ENCODE measurements at places on chromosomes 5 and 9.

GRCh38 chr5:95148453-95148852, 136.4 kb downstream of the MCTP1 start:
- no peak for DNase-seq

GRCh38 chr5:53031695-53032096, 42.5 kb downstream of the ITGA2 start:
- no peak for DNase-seq

DNA sequence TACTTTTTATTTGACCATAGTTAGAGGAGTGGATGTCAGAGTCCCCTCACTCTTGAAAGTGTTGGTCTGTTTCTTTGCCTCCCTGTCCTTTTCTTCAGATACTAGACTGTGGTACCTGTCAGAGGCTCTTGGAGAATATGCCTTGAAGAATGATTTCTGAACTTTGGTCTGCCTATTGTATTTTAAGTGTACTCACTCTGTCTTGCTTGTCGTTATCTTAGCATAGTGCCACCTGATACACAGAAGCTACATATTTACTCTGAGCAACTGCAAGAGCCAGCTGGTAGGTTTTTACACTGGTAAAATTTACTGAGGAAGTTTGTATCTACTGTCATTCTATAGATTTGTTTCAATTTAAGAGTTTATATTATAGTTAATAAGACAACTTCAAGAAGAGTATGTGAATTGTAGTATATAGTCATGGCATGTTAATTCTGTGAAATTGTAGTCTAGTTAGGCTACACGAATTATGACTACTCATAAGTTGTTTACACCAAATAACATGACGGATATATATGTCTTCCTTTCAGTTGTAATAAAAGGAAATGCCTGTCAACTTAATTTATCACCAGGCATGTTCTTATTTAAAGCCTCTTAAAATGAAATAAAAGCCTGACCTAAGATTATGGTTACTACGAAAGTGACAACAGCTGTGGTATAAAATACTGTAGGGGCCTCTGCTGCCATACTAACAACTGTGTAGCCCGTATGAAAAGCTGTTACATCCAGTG, 201.7 kb downstream of the KDM4C start:
- DNase-seq: no peak

GRCh38 chr5:115575167-115576070, 26.9 kb downstream of the TICAM2 start:
- DNase-seq: no peak

GRCh38 chr5:143226361-143226760, 177.1 kb downstream of the NR3C1 start:
- no peak for DNase-seq

DNA sequence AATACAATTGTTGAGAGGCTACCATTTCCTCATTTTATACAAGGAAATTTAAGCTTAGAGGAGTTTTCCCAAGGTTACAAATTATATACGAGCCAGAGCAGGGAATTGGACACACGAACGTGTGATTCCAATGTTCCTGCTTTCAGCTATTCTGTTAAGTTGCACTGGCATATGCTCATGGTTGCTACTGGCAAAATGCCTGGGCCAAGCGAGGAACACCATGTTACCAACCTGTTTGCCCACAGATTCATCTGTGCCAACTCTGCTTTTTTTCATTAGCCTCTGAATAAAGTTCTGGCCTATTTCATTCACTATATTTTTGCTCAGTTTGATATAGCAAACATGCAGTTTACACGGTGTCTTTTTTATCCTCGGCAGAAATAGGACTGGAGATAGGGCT, 5.1 kb upstream of the C5orf46 start:
- peak; percentile 31 for DNase-seq

DNA sequence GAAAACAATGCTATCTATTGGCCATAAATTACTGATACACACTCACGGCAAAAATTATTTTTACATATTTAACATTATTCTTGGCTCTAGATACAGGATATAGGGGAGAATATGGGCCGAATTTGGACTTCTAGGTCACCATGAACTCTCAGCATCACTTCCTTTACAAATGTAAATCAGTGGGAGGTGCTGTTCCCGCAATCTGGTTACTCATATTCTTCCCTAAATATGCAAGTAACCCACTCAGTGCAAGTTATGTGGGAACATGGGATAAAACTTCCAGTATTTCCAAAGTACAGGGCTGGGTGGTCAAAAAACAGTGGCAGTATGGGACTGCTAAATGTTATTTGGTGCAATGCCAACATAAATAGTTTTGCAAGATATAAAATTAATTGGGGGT, 145.6 kb downstream of the PPP2R2B start:
- DNase-seq: no peak

DNA sequence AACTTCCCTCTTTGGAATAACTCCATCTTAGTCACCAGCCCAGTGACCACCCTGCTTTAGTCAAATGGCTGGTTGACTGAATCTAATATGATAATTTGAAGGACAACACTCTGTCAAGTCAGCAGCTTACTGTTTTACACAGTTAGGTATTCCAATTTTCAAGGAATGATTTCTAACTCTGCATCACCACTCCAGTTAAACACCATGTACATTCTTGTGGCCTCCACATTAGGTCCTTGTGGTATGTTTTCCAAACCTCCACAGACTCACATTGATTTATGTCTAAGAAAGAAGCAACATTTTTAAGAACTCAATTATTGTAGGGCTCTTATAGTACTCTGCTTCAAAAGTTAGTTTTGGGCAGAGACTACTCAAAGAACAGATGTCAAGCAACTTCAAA, 110.7 kb downstream of the TLE1 start:
- no peak for DNase-seq

GRCh38 chr9:70475211-70475610, 60.8 kb upstream of the KLF9 start:
- DNase-seq: no peak

DNA sequence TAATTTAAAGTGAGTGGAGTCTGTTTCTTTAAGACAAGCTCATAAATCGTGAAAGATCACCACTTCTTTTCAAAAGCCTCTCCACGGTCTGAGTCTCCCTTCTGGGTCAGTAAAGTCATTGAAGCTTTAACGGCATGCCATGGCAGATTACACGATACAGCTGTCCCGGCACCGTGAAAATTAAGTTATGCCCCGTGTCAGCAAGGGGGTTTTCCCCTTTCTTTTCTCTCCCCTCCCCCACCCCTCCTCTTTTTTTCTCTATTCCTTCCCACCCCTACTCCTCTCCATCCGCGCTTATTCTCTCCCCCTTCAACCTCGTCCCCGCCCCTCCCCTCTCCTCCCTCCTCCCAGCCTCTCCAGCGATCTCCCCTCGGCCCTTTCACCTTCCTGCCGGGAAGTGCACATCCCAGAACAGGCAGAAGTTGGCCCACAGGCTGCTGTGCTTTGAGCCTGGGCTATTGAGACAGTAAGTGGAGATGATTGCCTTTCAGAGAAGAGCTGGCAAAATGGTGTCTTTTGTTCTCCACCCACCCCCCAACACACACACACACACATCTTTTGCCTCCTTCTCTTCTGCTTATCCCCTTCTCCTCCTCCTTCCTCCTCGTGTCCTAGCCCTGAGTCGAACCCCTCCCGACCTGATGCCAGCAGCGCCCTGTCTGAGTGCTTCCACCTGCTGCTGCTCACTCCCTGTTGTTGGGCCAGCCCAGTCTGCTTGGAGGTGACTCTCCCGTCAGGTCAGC, 44.1 kb downstream of the GAS1 start:
- no peak for DNase-seq

GRCh38 chr9:20811872-20812271, 127.8 kb downstream of the FOCAD start:
- no peak for DNase-seq

DNA sequence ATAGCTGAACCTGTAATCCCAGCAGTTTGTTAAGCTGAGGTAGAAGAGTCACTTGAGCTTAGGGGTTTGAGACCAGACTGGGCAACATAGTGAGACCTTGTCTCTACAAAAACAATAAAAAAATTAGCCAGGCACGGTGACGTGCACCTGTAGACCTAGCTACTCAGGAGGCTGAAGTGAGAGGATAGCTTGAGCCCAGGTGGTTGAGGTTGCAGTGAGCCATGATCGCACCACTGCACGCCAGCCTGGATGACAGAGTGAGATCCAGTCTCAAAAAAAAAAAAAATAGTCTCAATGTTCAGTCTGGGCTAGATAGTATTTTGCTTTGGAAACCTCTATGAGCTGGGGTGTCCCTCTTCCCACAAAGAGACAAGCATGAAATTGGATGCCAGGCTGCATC, 51.9 kb upstream of the IQGAP2 start:
- no peak for DNase-seq

DNA sequence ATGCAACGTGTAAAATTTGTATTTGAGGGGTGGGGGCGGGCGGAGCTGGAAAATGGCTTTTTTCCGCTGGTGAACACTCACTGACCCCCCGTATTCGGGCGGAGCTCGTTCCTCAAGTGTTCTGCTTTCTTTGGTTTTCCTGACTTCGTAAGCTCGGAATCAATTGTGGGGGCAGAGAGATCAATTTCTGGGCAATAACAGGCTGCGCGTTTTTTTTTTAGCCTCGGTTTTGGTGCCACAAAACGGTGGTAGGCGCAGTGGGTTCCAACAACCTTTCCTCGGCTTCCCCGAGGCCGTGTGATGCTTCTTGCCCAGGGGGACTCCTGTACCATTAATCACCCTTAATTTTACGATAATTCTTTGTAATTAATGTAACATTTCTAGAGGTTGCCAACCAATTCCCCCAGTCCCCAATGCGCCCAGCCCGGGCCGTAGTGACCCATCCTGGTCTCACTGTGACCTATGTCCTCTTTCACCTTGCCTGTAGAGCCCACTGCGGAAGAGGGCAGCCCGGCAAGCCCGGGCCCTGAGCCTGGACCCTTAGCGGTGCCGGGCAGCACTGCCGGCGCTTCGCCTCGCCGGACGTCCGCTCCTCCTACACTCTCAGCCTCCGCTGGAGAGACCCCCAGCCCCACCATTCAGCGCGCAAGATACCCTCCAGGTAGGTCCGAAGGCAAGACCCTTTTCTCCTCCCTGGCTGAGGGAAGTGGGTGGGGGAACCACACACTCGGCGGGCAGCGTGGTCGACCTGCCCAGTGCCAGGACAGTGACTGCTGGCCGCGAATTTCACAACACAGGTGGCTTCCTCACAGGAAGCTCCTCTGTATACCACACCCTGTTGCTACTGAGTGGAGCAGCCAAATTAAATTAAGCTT, 3.7 kb downstream of the NR4A3 start:
- no peak for DNase-seq

DNA sequence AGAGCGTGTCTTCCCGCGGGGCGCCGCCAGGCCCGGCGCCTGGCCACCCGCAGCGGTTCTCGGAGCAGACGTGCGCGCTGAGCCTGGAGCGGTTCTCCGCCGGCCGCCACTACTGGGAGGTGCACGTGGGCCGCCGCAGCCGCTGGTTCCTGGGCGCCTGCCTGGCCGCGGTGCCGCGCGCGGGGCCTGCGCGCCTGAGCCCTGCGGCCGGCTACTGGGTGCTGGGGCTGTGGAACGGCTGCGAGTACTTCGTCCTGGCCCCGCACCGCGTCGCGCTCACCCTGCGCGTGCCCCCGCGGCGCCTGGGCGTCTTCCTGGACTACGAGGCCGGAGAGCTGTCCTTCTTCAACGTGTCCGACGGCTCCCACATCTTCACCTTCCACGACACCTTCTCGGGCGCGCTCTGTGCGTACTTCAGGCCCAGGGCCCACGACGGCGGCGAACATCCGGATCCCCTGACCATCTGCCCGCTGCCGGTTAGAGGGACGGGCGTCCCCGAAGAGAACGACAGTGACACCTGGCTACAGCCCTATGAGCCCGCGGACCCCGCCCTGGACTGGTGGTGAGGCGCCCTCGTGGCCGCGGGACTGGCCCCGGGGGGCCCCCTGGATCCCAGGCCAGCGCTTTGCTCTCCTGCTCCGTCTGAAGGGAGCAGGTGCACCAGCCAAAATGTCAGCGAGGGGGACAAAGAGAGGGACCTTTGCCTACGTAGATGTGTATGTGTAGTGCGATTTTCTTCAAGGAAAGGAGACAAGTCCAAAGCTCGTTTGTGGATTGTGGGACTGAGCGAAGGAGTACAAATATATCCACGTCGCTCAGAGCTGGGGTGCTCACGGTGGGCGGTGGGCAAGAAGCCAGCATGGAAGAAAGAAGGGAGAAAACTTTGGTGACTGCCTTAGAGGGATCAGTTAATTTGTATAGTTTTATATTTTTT, 19.5 kb downstream of the BTNL9 start:
- DNase-seq: no peak

- no peak for DNase-seq
These were observed 7.6 kb downstream of the FGD3 start for GRCh38 chr9:92954886-92955285.

DNA sequence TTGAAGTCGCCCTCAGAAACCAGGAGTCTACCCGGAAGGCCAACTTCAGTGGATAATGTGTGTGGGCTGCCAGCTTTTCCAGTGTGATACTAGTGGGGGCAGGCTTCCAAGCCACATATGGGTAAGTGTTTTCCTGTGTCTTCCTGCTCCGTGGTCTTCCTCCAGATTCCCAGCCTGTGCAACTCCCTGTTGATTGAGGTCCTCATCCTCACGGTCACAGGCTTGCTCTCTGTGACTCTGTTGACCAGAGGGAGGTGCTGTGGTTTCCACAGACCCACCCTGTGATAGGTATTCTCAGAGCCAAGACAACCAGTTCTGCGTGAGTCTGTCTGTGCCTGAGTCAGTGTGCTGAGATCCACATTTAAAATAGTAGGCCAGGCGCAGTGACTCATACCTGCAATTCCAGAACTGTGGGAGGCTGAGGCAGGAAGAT, 388.0 kb upstream of the IRX2 start:
- no peak for DNase-seq

DNA sequence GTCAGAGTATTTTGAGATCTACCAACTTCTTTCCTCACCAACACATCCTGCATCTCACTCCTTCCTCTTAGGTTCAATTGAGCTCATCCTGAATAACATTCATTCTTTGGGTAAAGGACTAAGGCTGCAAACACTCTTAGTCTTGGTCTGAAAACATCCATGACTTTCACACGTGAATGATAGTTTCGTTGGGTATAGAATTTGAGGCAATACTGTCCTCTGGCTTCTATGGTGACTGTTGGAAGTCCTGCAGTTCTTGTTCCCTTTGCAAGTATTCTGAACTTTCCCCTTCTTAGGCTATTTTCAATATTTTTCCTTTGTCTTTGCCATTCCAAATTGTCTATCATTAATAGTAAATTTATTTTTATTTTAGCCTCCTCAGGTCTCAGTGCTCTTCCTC, 185.4 kb downstream of the ROR2 start:
- no peak for DNase-seq

DNA sequence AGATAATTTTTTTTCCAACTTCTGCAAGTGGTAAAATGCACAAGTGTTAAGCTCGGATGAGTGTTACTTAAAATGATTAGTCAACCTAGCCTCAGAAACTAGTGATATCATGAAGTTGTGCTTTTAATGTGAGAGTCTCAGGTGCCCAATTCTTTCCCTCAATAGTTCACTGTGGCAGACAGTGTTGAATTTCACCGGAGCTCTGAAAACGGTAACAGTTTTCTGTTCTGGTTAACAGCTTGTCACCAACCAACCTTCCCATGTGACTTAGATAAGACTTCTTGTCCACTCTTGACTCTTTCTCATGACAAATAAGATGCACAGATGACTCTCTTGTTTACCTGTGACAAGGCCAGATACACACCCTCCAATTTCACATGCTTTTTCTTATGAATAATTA, 125.5 kb downstream of the OSTF1 start:
- no peak for DNase-seq

- no peak for DNase-seq
These were observed 157.7 kb upstream of the SLC12A2 start for GRCh38 chr5:127925916-127926315.

- no peak for DNase-seq
These were observed 153.1 kb downstream of the HSD17B3 start for GRCh38 chr9:96148634-96149532.

Data from substantia nigra (tissue), 51 donors.